Activated T-cell treated with anti-CD3 and anti-CD28 coated beads, Interleukin-2, amount 50 U/mL, for 48 hours (primary cell): ENCODE measurements at places on chromosomes 1 and 21.

- no peak for DNase-seq
These were observed 3.7 kb downstream of the ST3GAL3 start for GRCh38 chr1:43711049-43711448.

DNA sequence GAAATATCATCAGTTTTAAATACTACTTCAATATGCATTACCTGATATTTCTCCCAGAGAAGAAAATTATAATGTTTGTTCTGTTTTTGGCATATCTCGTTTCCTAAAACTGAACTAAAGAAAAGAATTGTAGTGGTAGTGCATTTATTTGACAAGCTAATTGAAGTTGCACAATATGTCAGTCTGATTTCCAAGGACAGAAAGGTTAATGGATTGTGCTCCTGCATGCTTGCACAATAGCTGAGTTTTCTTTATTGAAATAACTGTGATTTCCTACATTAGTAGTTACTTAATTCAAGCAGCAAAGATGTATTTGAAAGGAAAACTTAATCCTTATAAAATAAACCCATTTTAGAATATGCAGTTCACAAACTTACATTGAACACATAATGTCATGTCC, 2047.7 kb downstream of the NCAM2 start:
- DNase-seq, result no peak

DNA sequence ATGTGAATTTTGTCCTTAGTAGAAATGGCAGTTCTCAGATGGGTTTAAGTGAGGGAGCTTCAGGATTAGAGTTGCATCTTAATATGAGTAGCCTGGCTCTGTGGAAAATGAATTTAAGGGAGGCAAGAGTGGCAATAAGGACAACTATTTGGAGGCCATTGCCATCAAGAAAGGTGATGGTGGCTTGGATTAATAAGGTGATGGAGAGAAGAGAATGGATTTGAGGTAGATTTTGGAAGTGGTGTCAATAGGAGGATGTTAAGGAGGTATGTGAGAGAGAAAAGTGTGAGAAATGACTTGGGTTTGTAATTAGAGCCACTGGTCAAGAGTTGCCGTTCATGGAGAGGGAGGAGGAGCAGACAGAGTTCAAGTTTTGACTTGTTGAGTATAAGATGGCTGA, 16.3 kb downstream of the CLIC4 start:
- no peak for DNase-seq

DNA sequence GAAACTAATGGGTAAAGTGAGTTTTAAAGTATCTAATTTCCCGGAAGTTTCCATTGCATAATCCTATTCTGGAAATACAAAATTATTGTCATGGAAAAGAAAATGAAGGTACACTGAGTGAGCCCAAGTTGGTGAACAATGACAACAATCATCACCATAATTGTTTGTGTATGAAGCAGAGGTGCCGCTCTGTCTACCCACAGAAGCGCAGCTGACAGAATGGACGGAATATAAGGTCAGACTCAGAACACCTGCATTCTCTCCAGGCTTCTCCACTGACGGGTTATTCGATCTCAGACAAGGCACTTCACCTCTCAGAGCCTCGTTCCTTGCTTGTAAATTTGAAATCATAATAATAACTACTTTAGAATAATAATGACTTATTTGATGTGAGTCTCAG, 99.1 kb upstream of the NGF start:
- no peak for DNase-seq

GRCh38 chr1:185110145-185110544, 46.6 kb downstream of the TRMT1L start:
- DNase-seq, result no peak

- DNase-seq, result no peak
These were observed 1.1 kb downstream of the TRIM58 start for GRCh38 chr1:247857985-247858619.

- peak; percentile 22 for DNase-seq
These were observed 81.3 kb upstream of the C21orf91 start for GRCh38 chr21:17900281-17900989.
